KG1 (cell line): ENCODE measurements at places on chromosomes 16 and 17.

DNA sequence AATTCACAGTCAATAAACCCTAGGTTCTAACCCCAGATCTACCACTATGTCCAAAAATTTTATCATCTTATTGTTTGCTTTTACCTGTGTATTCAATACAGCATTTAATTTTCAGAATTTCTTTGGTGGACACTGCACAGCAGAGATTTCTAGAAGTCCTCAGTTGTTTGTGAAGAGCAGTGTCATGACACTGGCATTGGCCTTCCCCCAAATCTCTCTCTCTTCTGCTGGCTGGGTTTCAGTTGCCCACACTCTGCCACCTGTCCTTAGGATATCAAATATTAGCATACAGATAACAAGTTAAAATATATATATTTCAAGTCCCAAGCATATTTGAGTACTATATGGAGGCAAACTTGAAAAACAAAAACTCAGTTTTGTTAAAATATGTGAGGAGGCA lies 2.0 kb upstream of the THUMPD1 start:
- no peak for DNase-seq

DNA sequence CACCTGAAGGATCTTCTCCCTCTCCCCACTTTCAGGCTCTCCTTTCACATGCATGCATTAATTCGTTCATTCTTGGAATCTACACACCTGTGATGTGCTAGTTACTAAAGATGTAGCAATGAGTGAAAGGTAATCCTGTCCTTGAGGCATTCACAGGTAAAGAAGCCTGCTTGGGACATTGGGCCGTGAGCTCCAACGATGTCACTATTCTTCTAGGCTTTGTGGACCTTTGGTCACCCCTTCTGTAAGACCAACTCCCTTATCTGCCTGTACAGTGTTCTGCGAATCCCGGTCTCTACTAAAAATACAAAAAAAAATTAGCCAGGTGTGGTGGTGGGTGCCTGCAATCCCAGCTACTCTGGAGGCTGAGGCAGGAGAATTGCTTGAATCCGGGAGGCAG lies 608.5 kb downstream of the MAF start:
- no peak for DNase-seq

DNA sequence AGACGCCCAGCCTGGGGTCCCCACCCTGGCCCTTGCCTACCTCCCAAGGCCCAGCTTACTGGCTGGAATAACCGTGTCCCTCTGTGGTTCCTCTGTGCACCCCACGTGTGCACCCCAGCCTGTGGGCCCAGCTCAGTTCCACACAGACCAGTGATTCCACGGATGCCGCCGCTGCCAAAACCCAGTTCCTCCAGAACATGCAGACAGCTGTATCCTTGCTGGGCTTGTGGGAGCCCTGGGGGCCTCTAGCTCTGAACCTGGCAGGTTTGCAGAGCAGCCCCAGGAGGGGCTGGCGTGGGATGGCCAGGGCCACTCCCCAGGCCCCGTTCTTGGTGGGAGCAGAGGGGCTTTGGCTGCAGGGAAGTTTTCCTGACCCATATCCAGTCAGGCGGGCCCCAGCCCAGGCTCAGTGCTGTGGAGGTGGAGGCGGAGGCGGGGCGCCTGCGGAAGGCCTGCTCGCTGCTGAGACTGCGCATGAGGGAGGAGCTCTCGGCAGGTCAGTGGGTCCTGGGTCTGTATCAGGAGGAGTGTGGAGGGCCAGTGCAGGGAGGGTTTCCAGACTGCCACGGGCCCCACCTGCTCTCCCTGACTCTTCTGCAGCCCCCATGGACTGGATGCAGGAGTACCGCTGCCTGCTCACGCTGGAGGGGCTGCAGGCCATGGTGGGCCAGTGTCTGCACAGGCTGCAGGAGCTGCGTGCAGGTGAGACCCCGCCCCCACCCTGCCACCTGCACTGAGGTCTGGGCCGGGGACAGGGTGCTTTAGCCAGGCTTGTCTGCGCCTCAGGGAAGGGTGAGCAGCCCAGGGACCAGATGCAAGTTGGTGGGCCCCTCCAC lies 2.3 kb downstream of the TEDC2 start:
- no peak for DNase-seq

DNA sequence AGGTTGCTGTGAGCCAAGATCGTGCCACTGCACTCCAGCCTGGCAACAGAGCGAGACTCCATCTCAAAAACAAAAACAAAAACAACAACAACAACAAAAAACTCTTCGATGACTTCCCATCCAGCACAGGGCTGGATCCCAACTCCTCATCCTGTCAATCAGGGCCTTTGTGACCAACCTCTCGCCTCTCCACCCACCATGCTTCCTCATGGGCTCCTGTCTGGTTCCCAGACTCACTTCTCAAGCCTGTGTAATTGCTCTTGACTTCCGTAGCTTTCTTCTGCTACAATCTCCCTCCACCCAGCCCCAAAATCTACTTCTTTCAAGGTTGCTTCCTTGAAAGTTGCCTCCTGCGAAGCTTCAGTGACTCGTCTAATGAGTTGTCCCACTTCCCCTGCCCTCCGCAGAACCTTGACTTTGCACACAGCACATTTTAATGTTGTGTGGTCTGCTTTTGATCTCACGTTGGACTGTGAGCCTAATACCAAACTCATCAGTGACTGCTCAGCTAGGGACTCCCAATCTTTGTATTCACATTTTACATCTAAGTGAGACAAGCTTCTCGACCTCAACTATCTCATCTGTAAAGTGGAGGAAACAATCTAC lies 936 bp upstream of the RASL10B start:
- no peak for DNase-seq

DNA sequence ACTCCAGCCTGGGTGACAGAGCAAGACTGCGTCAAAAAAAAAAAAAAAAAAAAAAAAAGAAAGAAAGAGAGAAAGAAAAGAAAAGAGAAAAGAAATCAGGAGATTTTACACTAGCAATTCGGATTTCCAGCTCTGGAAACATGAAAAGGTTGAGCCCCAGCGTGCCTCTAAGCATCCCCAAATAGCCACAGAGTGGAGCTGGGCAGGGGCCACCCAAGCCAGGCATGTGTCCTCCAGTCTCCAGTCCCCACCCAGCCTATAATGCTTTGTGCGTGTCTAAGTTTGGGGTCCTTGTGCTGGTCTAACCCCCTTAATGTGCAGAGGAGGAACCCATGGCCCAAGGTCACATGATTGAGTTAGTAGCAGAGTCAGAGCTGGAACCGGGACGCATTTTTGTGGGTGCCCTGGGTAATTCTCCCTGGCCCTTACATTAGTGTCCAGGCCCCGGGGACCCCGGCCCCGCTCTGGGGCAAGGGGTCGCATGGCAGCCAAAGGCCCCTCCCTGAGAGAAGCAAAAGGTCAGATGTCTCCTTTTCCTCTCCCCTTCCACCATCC lies 19.9 kb downstream of the ADAM11 start:
- no peak for DNase-seq

DNA sequence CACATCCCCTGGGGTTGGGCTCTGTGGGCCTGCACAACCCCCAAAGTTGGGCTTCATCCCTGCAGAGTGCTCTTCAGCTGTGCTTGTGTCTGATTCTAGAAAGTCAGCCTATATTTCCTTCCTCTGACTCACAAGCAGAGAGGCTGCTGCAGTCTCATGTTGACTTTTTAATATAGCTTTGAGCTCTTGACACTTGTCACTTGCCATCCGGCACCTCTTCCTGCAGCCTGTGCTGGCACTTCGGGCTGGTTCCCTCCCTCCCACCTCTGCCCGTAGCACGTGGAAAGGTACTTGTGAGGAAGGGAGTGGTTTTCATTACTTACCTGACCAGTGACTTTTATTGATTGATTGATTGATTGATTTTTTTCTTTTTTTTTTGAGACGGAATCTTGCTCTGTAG lies 19.0 kb upstream of the JPT2 start:
- no peak for DNase-seq

DNA sequence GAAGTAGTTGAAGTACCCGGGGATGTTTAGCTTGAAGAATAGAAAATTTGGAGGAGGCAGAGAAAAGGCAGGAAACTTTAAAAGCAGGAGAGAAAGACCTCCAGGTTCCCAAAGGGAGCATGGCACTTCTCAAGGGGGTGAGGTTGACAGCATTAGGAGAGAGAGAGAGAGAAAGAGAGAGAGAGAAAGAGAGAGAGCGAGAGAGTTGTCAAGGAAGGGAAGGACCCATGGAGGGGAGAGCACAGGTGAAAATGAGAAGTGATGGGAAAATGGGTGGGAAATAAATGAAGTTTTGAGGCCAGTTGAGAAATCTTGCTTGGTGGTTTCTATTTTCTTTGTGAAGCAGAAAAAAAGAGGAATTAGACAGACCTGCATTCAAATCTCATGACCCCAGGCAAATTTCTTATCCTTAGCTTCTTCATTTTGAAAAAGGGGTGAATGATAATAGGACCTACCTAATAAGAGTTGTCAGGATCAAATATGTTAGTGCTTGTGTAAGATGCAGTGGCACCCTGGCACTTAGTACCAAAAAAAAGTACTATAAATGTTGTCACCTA lies 24.0 kb downstream of the PRKCB start:
- no peak for DNase-seq

GRCh38 chr17:41918314-41919164 lies at the start of gene ACLY:
ACLY (minus strand) TSS chr17:41918951; CDS start chr17:41913873, 5,078 bp downstream.
- DNase-seq = peak; percentile 87

GRCh38 chr16:24253192-24253591 lies 2.9 kb upstream of the CACNG3 start:
- DNase-seq = no peak

DNA sequence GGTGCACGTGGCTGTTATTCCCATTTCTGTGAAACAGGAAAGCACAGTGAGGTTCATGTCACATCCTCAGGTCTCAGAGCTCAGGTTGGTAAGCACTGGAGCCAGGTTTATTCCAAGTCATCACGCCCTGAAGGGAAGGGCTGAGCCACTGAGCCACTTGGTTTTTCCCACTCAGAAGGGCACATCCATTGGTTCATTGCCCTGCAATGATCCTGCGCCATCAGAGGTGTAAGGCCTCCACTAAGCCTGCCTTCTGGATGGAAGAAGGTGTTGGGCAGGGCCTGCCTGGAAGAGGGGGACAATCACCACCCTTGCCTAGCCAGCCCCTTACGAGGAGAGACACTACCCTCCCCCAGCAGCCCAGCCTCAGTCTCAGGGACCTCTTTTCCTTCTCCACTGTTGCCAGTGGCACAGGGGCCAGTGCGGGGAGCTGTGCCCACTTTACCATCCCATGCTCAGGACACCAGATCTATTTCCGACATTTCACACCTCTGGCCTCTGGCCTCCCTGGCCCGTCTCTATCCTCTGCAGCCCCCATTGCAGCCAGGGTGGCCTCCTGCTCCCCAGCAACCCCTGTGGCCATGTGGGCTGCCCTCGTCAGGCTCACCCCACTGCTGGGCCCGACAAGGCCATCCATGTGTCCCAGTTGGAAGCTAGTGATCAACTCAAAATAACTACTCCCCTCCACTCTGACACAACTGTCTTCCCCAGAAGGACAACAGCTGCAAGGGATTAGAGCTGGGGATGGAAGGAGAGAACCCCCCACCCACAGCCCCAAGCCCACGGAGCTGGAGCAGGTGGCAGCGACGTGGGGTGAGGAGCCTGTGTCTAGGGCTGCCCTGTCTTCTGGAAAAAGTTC lies 29.9 kb downstream of the CFAP20 start:
- no peak for DNase-seq

DNA sequence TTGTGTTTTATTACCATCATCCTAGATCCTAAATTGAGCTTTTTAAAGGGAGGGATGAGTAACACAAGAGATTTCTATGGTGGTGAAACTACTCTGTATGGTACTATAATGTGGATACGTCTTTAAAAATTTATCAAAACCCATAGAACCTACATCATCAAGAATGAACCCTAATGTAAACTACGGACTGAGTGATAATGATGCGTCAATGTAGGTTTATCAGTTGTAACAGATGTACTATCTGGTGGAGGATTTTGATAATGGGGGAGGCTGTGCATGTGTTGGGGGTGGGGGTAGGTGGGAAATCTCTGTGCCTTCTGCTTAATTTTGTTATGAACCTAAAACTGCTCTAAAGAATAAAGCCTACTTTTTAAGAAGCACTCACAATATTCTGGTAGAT lies 724.1 kb upstream of the SOX9 start:
- no peak for DNase-seq

DNA sequence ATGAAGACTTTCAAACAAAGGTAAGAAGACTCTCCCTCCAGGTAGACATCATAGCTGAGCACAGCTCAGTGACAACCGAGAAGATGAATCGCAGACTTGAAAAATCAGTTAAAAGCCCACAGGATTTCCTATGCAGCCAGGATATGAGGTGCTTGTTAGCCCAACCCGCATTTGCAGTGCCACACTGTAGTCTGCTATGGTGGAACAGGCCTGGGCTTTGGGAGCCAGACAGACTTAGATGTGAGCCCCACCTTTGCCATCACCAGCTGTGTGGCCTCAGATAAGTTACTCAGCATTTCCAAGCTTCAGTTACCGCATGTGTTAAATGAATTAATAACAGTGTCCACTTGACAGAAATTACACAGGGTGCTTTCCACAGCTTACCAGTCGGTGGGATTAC lies 204.4 kb upstream of the HS3ST3A1 start:
- DNase-seq = no peak

DNA sequence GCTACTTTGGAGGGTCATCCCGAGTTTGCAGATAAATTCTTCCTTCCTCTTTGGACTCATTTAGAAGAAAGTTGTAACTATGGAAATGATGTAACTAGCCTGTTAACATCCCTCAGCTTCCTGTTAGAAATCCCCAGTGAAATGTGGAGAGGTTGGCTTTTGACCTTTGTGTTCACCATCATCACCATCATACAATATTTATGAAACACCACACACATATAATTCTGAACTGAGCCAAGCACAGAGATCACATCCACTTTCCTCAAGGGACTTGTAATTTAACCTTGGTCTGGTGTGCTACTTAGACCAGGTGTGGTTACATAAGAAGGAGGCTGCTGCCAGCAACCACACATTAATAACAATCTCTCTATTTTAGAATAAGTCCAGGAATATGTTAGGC lies 2.5 kb downstream of the CAPNS2 start:
- DNase-seq = no peak

GRCh38 chr17:78263063-78263735 lies 31.8 kb downstream of the TMEM235 start:
- peak; percentile 63 for DNase-seq

GRCh38 chr16:56864960-56865359 lies at the start of gene SLC12A3:
SLC12A3 (plus strand) TSS chr16:56865207; CDS start chr16:56865236, 29 bp downstream.
- no peak for DNase-seq

DNA sequence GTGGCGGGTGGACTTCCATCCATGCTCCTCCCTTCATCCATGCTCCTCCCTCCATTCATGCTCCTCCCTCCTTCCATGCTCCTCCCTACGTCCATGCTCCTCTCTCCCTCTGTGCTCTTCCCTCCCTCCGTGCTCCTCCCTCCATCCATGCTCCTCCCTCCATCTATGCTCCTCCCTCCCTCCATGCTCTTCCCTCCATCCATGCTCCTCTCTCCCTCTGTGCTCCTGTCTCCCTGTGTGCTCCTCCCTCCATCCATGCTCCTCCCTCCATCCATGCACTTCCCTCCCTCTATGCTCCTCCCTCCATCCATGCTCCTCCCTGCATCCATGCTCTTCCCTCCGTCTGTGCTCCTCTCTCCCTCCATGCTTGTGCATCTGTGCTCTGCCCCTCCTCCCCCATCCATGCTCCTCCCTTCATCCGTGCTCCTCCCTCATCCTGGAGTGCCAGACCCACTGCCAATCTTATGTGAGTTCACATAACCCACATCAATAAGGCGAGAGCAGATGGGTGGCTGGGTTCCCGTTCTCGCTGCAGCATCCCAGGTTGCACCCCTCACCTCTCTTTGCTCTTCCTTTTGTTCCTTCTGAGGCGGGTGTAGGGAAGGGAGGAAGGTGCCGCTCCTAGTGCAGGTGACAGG lies 22.8 kb downstream of the KSR1 start:
- no peak for DNase-seq

GRCh38 chr17:17683710-17684365 lies 2.6 kb downstream of the RAI1 start:
- DNase-seq = no peak

- no peak for DNase-seq
Observed at GRCh38 chr16:75244844-75245758, 6.3 kb downstream of the BCAR1 start.
